DMS53 (cell line): ENCODE measurements at places on chromosomes 1 and 21.
A peak's percentile ranks its signal among the peaks of the same experiment; 100 is the strongest.

DNA sequence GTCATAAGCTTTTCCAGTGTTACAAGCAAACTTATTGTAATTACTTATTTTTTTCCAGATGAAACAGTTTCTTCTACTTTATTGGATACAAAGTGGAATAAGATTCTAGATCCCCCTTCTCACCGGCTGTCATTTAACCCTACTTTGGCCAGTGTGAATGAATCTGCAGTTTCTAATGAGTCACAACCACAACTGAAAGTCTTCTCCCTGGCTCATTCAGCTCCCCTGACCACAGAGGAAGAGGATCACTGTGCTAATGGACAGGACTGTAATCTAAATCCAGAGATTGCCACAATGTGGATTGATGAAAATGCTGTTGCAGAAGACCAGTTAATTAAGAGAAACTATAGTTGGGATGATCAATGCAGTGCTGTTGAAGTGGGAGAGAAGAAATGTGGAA is 95.5 kb downstream of the ZFYVE9 start:
- DNase-seq: no peak

GRCh38 chr1:98688110-98688739 is 26.7 kb downstream of the SNX7 start:
- no peak for DNase-seq

DNA sequence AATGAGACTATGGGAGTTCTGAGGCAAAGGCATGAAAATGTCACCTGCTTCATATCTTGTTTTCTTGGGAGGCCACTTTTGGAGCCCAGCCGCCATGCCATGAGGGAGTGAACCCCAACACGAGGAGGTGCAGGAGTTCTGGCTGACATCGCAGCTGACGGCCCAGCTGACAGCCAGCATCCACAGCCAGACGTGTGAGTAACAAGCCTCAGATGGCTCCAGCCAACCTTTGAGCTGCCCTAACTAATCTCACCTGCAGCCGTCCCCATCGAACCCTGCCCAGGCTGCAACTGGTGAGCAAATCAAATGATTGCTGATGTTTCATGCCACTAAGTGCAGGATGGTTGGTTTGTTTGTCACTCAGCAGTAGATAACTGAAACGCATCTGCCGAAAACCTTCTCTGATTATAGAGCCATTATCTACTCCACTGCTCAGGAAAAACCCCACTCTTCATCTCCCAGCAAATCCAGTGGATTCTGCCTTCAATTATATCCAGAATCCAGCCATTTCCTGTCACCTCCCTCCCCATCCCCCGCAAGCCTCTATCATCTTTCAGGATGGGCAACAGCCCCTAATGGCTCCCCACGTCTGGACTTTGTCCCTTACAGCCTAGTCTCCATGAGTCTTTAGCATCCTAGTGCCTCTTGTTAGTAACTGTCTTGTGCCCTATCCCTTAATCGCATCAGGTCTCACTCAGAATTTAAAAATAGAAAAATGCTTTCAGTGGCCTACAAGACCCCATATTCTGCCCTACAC is 18.5 kb upstream of the RAB4A start:
- DNase-seq: peak; percentile 59

DNA sequence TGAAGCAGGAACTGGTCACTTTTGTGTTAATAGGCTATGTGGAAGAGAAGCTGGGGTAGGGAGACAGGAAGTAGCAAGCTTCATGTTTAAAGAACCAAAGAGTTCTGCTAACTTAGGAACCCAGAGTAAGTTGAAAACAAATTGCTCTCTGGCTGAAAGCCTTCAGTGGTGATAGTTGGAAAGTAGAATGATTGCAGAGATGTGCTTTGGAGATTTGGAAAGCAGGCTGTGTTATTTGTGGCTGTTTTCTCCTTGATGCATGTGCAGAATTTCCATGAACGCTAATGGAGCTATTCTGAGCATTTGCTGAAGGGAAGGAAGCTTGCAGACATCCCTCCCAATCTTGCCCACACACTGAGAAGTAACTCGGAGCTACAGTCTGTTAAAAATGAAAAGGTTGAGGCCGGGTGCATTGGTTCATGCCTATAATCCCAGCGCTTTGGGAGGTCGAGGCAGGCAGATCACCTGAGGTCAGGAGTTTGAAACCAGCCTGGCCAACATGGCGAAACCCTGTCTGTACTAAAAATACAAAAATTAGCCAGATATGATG is 45.7 kb downstream of the TCEANC2 start:
- no peak for DNase-seq

- DNase-seq: no peak
Measured at GRCh38 chr1:231103961-231104360, 57.9 kb upstream of the TRIM67 start.

DNA sequence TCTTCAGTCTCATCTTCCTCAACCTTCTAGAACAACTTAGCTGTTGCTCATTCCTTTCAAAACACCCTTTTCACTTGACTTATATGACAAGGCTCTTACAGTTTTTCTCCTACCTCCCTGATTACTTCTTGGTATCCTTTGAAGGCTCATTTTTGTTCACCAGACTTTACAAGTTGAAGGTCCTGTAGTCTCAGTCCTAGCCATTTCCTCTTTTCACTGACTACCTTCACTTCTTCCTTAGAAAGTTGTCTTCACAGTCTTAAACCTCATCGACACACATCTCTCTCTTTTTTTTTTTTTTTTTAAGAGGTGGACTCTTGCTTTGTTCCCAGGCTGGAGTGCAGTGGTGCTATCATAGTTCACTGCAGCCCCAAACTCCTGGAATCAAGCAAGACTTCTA is 6.6 kb upstream of the TP53BP2 start:
- no peak for DNase-seq

DNA sequence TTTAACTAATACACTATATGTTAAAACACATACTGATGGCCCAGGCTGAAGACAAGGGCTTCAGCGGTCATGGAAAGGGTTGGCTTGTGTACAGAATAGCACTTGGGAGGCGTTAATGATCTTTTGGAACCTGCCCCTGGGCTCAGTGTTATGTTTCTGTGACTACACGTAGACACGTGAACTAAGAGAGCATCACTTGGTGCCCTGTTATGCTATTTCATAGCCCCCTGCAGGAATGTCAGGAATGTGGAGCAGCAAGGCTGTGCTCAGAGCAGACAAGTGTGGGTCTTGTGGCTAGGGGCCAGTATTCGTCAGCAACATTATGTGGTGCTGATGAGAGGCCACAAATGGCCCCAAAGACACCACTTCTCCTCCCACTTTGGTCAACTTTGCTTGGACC is 132.4 kb downstream of the MAP3K21 start:
- no peak for DNase-seq

DNA sequence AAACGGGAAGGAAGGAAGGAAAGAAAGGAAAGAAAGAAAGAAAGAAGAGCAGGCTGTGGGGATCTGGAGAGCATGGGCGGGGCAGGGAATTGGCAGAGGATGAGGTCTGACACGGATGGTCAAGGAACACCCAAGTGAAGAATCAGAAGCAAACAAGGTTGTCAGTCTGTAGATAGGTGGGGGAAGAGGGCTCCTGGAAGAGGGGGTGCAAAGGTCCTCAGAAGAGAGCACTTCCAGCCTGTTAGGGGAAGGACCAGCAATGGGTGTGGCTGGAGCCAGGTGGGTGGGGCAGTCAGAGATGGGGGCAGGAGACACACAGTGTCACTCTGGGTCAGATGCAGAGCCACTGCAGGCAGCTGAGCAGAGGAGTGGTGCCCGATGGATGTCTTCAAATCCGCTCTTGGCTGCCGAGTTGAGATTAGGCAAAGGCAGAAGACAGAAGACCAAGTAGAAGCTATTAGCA is 11.0 kb upstream of the PLA2G2C start:
- DNase-seq: no peak

DNA sequence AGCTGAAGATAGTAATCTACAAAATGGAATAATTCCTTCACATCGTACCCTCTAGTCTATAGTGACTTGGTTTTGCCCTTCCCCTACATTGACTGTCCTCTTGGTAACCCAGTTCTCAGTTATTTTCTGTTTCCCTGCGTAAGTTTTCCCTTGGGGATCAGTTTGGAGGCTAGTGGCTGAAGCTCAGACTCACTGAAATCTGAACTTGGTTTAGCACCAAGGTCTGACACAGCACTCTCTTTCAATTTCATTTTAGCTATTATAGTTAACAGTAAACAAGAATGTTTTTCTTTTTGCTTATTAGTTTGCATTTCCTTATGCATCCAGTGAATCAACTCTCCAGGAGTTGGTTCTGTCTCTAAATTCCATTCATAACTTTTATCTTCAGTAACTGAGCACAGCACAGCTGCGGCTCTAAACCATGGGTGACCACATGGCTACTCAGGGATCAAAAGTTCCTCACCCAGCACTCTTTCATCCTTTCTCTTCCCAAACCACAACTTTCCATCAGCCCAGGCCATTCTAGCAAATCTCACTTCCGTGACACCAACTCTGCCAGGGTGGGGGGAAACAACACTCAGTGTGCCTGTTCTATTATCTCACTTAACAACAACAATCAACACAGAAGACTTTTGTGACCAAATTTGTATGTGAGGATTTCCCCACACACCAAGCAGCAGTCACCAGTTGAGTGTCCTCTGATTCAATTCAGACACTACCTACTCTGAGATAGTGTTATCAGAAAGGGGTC is 17.6 kb upstream of the IFI6 start:
- no peak for DNase-seq

DNA sequence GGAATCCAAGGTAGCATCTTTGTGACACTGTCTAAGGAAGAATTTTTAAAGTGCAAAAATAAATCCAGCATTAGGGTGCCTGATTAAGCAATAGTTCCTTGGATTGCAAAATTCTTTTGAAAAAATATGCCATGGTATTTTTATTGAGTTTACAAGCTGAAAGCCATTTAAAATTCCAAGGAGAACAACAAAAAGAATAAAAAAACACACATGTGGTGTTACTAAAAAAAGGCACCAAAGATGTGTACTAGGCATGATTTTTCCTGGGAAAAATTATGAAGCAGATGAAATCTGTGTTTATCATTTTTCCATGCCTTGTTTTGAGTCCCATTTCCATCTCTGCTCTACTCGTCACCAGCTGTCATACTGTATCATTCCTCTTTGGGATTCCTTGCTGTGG is 157.0 kb upstream of the ZNHIT6 start:
- no peak for DNase-seq

DNA sequence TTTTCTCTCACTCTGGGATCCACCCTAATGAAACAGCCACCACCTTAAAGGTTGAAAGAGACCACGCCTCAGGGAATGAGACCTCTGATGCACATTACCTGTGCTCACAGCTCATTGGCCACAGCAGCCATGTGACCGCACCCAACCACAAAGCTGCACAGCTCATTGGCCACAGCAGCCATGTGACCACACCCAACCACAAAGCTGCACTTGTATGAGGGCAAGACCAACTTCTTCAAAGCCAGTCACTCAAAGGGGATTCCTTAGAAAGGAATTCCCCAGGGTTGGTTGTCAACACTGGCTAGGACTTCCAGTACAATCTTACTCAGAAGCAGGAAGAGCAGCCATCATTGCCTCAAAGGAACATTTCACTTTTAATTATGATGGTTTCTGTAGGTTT is 43.6 kb upstream of the PDE9A start:
- DNase-seq: peak; percentile 39

- DNase-seq: no peak
Measured at GRCh38 chr1:147124266-147124665, 48.0 kb downstream of the PRKAB2 start.

DNA sequence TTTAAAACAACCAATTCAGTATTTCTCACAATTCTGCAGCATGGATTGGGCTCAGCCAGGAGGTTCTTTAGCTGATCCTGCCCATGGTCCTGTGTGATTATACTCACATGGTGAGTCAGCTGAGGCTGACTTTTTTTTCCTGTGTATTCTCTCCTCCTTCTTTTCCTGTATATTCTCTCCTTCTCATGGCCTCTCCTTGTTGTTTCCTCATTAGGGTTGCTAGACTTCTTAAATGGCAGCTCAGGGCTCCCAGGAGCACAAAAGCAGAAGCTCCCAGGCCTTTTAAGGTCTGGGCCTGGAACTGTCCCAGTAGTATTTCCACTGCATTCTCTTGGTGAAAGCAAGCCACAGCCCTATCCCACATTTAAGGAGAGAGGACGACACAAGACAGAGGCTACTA is 26.8 kb downstream of the VANGL1 start:
- peak; percentile 1 for DNase-seq

- DNase-seq: peak; percentile 76
Measured at GRCh38 chr1:24540906-24541710, 14.8 kb upstream of the NCMAP start.

DNA sequence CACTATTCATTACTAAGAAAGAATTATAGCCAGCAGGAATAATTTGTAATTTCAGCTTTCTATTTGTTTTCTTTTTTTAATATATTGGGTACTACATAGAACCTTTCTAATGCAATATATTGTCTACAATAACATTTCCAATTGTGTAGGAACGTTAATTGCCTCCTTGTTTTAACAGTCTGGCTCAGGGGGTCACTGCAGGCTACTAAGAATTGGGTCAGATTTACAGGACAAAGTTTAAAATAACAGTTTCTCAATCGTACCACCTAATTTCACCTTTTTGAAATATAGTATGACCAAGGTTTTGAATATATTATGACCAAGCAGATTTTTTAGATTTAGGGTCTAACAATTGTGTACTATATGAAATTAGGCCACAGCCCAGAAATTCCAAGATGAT is 2.4 kb downstream of the CFH start:
- no peak for DNase-seq

DNA sequence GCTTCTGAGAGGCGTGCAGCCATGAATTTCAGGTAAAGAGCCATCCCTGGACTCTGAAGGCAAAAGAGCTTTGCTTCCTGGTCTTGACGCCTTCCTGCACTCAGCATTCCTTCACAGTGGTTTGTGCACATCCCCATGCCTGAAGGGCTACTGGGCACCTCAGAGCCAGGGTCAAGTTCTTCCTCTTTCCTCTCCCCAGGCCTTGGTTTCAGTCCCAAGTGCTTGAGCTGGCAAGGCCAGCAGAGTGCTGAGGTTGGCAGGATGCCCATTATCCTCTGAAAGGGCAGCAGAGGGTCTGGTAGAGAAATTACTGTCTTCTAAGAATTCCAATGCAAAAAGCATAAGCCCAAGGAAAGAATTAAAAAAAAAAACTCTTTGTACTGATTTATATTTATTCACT is 1064.9 kb downstream of the TTLL7 start:
- peak; percentile 56 for DNase-seq

GRCh38 chr21:20086508-20086907 is 911.7 kb upstream of the NCAM2 start:
- DNase-seq: no peak

GRCh38 chr1:231814021-231814420 is 187.4 kb downstream of the DISC1 start:
- DNase-seq: no peak

DNA sequence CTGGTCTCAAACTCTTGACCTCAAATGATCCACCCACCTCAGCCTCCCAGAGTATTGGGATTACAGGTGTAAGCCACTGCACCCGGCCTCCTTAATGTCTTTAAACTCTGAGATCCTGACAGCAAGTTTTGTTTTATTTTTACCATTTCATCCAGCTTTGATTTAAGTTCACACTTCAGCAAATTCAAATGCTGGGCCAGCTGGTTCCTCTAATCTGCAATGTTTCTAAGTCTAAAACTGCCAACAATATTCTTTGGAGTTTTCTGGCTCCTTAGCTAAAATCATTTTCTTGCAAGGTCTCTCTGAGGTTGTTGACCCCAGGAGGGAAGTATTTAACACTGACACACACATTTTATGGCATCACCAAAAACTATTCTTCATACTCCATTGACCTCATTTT is 72.0 kb upstream of the COL24A1 start:
- DNase-seq: no peak

GRCh38 chr1:97909266-97909665 is 11.6 kb downstream of the DPYD start:
- no peak for DNase-seq

GRCh38 chr1:1875932-1876331 is 15.0 kb downstream of the GNB1 start:
- DNase-seq: no peak
